Bladder microvascular endothelial cell (primary cell): ENCODE measurements at places on chromosomes 2 and 18. TPM values are rescaled to one million over a fixed set of nuclear protein-coding genes. Genes with fewer than 3 reads are reported as not detected.

Gene IL1A
- 0.13 and 0.32 TPM in 2 replicates for total RNA-seq

Gene KCTD18
- 7.0 and 9.6 TPM in 2 replicates for total RNA-seq

Gene ADRA2B
- 0.06 TPM in 1 of 2 replicates, not detected in the other for total RNA-seq

Gene SIGLEC15
- 0.06 TPM in 1 of 2 replicates, not detected in the other for total RNA-seq

Gene ACADL
- total RNA-seq: not detected in 2 replicates

Gene ATP6V1B1
- total RNA-seq: 0.76 and 1.1 TPM in 2 replicates

Gene SERPINB3
- not detected in 2 replicates for total RNA-seq

Gene UGT1A10
- 0.06 TPM in 1 of 2 replicates, not detected in the other for total RNA-seq

Gene RGPD4
- not detected in 2 replicates for total RNA-seq

Gene LIPG
- total RNA-seq: 2.0 and 3.4 TPM in 2 replicates

Gene ZNF513
- total RNA-seq: 5.2 and 9.3 TPM in 2 replicates

Gene INPP5D
- total RNA-seq: 15.9 and 37.7 TPM in 2 replicates

Gene GPR45
- not detected in 2 replicates for total RNA-seq

Gene PSD4
- 0.38 and 0.49 TPM in 2 replicates for total RNA-seq

Gene FTCDNL1
- total RNA-seq: 0.16 and 1.0 TPM in 2 replicates

Gene LCT
- total RNA-seq: under 0.01 TPM in 1 of 2 replicates, not detected in the other

Gene SULT6B1
- not detected in 2 replicates for total RNA-seq

Gene PGAP1
- total RNA-seq: 1.6 and 11.1 TPM in 2 replicates

Gene EXOC6B
- 14.1 and 27.4 TPM in 2 replicates for total RNA-seq

Gene MARCO
- not detected in 2 replicates for total RNA-seq

Gene TCF7L1
- 2.9 and 10.3 TPM in 2 replicates for total RNA-seq

Gene SLC40A1
- total RNA-seq: 5.0 and 101 TPM in 2 replicates

Gene REG3A
- not detected in 2 replicates for total RNA-seq

Gene DPYSL5
- total RNA-seq: not detected in 2 replicates

Gene CRYGC
- total RNA-seq: not detected in 2 replicates

Gene VAMP8
- 6.2 and 10.1 TPM in 2 replicates for total RNA-seq

Gene UGT1A3
- total RNA-seq: not detected in 2 replicates

Gene RBM43
- 2.5 and 2.6 TPM in 2 replicates for total RNA-seq

Gene RFTN2
- total RNA-seq: 7.8 and 14.2 TPM in 2 replicates

Gene HRH4
- not detected in 2 replicates for total RNA-seq

Gene ACMSD
- total RNA-seq: not detected in 2 replicates

Gene CDK5R2
- not detected in 2 replicates for total RNA-seq

Gene VWA3B
- total RNA-seq: not detected in 2 replicates

Gene ZEB2
- 3.4 and 9.8 TPM in 2 replicates for total RNA-seq

Gene C2orf78
- not detected in 2 replicates for total RNA-seq

Gene SERPINB11
- total RNA-seq: not detected in 2 replicates

Gene COBLL1
- total RNA-seq: 3.6 and 7.9 TPM in 2 replicates

Gene OXER1
- total RNA-seq: not detected in 2 replicates

Gene APCDD1
- total RNA-seq: not detected in 2 replicates

Gene DLX2
- 0.06 TPM in 1 of 2 replicates, not detected in the other for total RNA-seq

Gene PIEZO2
- 0.49 and 270 TPM in 2 replicates for total RNA-seq
